Osteoblast (primary cell): ENCODE measurements at places on chromosomes 3 and 15. TPM values are rescaled to one million over a fixed set of nuclear protein-coding genes. Genes with fewer than 3 reads are reported as not detected.

The DUOX1 gene
- total RNA-seq, result under 0.01 and 0.29 TPM in 2 replicates

The GOLGA8J gene
- 0.29 TPM in 1 of 2 replicates, not detected in the other for total RNA-seq

The LSAMP gene
- 3.3 and 6.8 TPM in 2 replicates for total RNA-seq

The C3orf80 gene
- 1.2 and 2.2 TPM in 2 replicates for total RNA-seq

The HSPBAP1 gene
- total RNA-seq, result 13.8 and 16.2 TPM in 2 replicates

The C15orf62 gene
- under 0.01 and 0.29 TPM in 2 replicates for total RNA-seq

- DNase-seq, result no peak
These were observed 85.2 kb downstream of the GAP43 start for GRCh38 chr3:115708540-115708939.

DNA sequence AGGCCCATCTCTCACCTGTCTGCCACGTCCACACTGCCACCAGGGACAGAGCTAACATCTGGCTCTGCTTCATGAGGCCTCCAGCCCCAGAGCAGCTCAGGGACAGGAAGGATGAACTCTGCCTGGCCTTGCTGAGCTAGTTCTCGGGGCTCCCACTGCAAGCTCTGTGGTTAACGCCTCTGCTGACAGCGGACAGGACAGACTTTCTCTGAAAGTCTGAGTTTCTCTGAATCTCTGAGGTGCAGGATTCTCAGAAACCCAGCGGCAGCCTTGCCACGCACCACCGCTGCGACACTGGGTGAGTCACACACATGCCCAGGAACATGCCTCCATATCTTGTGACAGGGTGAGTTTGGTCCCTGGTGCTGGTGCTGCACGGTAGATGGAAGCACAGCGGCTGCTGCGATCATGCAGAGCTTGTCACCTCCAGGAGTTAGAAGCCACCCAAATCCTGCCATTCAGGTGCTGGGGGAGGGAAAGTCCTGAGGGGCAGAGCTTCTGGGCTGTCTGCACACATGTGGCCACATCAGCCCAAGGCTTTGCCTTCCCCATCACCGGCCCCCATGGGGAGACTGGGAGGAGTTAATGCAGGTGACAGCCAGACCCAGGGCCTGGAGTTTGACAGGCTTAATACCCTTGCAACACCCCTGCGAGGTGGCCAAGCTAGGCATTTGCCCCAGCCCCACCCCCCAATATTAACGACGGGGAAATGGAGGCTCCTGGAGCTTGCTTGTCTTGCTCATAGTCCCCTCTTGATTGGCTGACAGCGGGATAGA is 267.0 kb downstream of the PLCL2 start:
- DNase-seq, result no peak

DNA sequence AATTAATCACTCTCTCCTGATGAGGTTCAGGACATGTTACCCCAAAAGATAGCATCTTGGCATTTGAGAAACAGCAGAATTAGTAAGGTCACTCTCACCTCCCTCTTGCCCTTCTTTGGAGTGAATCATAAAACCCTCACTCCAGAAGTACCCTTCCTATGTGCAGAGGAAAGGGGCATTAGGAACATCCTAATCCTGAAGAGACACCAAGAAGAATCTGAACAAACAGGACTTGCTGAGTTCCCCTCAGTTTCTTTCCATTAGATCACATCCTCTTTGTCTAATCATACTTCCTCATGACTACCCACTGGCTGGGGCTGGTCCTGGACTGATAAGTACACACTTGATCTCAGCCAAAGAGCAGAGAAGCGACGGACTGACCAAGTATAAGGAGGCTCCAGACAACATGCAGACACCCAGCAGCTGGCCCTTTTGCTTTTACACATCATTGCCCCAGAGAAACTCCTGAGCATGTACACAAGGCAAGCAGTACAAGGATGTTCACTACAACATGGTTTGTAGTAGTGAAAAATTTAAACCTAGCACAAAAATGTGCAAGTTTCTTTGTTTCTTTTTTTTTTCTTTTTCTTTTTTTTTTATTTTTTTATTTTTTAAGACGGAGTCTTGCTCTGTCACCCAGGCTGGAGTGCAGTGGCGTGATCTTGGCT is 15.0 kb upstream of the TM6SF1 start:
- DNase-seq, result no peak

- DNase-seq, result peak; percentile 68
These were observed 1.6 kb upstream of the TTLL3 start for GRCh38 chr3:9808345-9809037.

DNA sequence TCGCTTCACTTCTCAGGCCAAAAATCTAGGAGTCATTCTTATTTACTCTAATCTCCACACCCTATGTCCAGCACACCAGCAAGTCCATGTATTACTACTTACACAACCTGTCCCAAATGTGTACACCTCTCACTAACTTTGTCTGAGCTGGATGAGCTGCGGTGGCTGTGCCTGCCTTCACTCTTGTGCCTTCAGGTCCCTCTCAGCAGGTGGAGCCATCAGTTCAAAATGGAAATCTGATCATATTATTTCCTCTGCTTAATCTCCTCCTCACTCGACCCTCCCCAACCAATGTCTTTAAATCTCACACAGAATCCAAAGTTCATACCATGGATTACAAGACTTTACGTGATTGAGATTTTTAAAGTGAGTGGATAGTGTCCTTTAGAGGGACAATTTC is 82.8 kb downstream of the SSR3 start:
- DNase-seq, result no peak

- no peak for DNase-seq
These were observed 146.4 kb downstream of the IGF1R start for GRCh38 chr15:98794748-98795147.

- DNase-seq, result no peak
These were observed 131.6 kb upstream of the NECTIN3 start for GRCh38 chr3:110940055-110940454.

- peak; percentile 94 for DNase-seq
These were observed 585 bp downstream of the SLCO3A1 start for GRCh38 chr15:91853948-91854638.

GRCh38 chr15:20294651-20295237 is 246.9 kb downstream of the GOLGA6L6 start:
- DNase-seq, result peak; percentile 44

- no peak for DNase-seq
These were observed 46.9 kb downstream of the SENP2 start for GRCh38 chr3:185632996-185633395.

DNA sequence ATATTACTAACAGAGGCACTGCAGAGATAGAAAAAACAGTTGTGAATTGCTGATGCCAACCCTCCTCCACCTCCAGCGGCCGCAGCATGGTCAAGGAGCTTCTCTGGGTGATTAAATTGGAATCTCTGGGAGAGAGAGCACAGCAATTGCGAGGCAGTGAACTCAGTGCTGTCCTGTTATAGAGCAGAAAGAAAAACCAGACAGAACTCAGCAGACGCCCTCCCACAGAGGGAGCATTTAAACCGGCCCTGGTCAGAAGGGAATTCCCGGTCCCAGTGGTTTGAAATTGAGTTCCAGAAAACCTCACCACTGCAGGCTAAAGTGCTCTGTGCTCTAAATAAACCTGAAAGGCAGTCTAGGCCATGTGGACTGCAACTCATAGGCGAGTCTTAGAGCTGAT is 175.4 kb downstream of the SQOR start:
- no peak for DNase-seq

DNA sequence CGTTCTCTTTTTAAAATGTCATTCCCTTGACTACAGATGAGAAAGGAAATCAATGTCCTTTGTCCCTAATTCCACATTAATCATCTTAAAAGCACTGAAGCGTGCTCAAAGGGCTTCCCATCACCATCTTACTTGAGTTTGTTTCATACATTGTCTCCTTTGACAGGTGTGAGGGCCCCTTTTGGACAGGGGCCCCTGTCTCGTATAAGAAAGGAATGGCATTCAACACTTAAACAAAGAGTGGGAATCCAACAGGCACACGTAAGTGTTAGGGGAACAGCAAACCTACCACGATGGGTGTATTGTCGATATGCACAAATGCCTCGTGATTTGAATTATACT is 5.0 kb downstream of the SSUH2 start:
- DNase-seq, result no peak

- no peak for DNase-seq
These were observed 310.4 kb upstream of the NR2F2 start for GRCh38 chr15:96020133-96020532.

DNA sequence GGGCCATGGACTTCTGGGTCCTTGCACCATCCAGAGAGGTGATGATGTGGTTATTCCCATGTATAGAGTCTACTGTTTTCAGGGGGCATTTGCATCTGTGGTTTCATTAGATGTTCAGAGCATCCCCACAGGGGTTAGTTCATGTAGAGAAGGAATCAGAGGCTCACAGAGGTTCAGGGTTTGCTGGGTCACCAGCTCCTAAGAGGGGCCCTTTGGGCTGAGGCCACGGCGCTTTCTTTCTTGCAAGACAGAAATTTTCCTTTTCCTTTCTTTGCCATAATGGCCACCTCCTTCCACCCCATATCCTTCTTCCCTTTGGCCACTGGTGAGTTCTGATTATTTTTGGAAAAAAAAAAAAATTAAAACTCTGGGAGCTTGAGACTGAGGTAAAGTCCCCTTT is 62.3 kb downstream of the APBA2 start:
- peak; percentile 26 for DNase-seq

GRCh38 chr3:107600780-107601179 is 78.0 kb downstream of the BBX start:
- DNase-seq, result no peak

DNA sequence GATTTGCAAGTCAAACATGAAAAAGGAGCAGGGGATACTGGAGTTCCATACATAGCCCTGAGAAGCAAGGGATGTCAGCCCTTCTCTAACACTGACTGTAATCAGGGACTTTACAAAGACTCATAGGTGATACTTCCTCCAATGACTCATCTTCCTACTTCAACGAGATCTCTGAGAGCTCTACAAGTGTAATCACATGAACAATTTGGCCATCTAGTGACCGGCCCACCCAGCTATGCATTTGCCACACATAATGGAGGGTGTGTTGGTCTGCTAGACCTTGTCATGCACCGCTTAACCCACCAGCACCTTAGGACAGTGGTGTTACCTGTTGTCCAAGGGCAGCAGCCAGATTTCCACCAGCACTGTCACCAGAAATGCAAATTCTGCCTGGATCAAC is 75.3 kb downstream of the NCEH1 start:
- no peak for DNase-seq

GRCh38 chr15:33148129-33148751 is 46.3 kb downstream of the FMN1 start:
- peak; percentile 5 for DNase-seq

DNA sequence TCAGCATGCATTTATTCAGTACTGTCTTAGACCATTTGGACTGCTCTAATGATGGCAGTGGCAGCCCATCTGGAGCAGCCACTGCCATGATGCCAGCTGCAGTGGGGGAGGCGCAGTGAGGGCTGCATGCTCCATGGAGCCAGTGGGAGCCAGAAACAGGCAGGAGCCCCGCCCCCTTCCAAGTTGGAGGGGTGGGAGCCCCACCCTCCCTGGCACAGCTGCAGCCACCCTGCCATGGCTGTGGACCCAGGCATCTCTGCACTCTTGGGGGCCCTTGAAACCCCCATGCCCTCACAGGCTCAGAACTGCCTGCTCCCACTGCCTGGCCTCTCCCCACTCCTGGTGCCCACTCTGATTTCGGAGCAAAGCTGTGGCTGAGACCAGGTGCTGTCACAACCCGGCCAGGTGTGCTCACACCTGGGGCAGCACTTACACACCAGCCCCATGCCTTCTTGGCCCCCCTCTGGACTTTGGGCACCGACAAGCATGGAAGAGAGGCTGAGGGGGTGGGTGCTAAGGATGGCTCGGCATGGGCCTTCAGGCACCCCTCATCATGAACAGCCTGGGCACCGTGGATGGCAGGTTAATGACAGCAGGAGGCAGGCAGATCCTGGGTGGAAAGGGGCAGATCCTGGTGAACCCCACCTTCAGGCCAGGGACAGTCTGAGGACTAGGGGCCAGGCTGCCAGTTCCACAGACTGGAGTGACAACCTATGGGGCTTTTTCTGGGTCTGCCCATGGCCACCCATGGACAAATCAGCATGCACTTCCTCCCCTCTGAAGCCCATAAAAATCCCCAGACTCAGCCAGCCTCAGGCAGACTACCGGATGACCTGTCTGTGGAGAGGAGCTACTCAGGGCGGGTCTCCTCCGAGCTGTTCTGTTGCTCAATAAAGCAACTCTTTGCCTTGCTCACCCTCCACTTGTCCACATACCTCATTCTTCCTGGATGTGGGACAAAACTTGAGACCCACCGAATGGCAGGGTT is 18.3 kb downstream of the TBC1D21 start:
- no peak for DNase-seq

DNA sequence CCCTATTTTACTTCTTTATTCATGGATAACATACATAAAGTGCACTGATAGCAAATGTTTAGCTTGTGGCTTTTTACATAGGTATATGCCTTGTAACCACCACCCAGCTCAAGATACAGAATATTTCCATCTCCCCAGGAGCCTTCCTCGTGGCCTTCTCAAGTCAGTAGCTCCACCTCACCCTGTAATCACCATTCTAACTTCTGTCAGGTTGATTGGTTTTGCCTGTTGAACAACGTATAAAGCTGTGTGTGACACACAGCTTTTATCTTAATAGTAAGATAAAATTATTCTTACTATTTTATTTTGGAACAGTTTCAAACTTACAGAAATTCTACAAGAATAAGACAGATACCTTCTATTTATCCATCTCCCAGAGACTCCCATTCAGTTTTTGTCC is 13.3 kb downstream of the ATG7 start:
- DNase-seq, result no peak

DNA sequence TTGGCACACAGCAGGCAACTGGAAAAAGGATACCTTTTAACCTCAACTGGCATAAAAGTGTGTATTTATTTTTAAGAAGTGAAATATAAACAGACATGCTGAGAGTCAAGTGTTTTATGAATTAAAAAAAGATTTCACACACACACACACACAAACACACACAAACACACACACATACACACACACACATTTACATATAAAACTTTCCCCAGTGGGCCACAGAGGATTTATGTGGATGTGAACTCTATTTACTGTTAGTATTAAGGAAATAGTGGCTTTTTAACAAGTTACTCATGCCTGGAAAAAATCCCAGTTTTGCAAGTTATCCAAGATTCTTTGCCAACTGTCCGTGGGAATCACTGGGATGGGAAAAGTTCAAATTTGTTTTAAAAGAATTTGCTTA is 725.9 kb upstream of the NR2F2 start:
- no peak for DNase-seq

DNA sequence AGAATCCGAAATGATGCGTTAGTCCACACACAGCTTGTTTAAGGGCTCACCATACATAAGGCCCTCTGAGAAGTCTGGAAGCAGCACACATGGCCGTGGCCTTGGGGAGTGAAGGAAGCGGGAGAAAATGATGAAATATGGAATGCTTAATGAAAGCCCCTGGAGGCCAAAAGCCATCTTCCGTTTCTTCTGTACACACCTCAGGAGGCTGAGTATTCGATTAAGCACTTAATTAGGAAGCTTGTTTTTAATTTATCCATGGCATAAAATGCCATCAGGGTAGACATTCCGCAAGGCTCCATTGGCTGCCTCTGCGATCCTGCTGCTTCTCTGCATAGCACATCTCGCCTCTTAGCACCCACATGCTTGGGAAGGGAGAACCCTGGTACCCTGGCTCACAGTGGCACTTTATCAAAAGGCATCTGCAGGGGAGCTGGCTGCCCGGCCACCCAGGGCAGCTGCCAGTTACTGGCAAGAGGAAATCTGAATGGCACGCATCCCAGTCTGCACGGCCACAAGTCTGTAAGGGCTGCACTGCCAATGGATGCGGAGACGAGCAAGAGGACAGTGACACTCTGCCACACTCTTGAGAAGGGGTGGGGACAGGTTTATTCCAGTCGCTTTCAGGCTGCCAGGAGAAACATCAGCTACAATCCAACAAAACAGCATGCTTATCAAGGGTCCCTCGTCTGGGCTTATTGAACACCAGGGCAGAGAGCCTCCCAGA is 356.2 kb downstream of the OCA2 start:
- no peak for DNase-seq
